ENCODE measurements at places on chromosomes 4 and X.

DNA sequence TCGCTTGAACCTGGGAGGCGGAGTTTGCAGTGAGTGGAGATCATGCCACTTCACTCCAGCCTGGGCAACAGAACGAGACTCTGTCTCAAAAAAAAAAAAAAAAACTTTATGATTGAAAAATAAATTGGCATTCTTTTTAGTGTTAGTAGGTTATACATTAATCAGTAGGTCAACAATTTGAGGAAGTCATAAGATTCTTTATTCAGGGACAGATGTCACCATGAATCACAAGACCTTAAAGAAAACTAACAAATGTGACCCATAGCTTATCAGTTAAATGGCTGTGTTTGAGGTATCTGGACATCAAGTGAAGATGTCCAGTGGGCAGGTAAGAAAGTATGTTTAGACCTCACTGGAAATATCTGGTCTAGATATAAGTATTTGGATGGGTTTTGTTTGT is 9.3 kb upstream of the PRMT9 start:
- DNase-seq: no peak

- DNase-seq: no peak
Measured at GRCh38 chrX:110321081-110321480, 3.2 kb upstream of the AMMECR1 start.

- DNase-seq: no peak
Measured at GRCh38 chr4:150418757-150419410, 163.1 kb upstream of the MAB21L2 start.

DNA sequence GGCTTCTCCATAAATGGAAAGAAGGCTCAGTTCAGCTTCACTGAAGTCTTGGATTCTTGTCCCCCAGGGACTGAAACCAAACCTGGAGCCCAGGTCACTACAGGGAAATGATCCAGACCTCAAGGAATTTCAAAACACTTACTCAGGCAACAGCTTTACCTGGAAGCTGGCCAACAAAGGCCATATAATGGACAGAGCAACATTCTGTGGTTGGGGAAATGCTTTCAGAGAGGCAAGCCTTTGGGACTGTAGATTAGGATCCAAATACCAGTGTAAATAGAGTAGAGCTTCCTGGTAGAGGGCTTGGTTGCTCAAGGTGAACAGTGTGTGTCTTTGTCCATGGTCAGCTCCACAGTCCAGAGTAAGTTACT is 57.0 kb upstream of the PROM1 start:
- DNase-seq: no peak

DNA sequence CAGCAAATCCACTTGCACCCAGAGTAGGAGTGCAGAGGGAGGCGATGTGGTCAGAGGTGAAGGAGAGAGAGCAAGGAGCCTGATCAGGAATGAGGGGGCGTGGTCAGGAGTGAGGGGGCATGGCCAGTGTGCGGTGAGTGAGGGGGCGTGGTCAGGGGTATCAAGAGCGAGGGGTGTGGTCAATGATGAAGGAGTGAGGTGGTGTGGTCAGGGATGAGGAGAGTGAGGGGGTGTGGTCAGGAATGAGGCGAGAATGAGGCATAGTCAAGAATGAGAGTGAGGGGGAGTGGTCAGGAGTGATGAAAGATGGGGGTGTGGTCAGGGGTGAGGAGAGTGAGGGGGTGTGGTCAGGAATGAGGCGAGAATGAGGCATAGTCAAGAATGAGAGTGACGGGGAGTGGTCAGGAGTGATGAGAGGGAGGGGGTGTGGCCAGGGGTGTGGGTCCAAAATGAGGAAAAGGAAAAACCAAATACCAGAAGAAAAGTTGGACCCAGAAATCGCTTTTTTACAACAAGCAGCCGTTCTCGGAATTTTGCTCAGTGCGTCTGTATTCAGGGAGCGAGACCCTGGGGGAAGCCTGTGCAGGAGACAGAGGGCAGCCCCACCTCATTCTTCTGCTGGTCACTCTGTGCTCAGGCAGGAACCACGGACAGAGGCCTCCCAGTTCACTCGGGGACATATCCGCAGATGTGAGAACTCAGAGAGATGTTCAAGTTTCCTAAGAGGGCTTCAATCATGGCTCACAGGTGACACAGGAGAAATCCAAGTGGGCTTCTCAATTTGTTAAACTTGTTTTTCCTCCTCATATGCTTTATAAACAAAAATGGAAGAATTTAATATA is 47.5 kb downstream of the MAGEA1 start:
- no peak for DNase-seq

DNA sequence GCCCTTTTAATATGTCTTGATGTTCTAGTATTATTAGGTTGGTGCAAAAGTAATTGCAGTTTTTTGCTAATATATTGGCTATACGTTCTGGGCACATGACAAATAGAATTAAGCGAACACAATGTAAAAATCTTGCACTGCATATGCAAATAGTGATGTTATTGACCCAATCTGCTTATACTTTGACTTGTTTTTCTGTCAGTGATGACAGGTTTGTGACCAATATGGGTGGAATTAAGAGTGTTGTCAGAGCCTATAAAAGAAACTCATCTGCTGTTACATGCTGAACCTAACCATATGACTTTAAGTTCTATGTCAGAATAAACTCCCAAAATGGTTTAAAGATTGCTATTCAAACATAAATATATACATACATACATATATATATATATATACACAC is 30.7 kb upstream of the HPGD start:
- DNase-seq: no peak

DNA sequence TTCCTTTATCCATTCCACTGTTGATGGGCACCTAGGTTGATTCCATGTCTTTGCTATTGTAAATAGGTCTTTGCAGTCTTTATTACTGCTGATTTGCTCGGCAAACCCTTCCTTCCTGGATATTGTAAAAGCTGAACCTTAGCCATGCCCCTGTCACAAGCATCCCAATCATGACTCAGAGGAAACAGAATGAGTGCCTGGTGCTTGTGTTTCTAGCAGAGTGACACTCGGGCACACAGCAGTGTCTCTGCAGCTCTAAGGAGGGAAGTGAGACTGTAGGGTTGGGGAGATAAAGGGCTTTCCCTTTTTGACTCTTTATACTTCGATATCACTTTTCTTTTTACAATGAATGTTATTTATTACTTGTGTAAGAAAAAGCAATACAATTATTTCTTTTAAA is 83.3 kb downstream of the AKAP4 start:
- no peak for DNase-seq

DNA sequence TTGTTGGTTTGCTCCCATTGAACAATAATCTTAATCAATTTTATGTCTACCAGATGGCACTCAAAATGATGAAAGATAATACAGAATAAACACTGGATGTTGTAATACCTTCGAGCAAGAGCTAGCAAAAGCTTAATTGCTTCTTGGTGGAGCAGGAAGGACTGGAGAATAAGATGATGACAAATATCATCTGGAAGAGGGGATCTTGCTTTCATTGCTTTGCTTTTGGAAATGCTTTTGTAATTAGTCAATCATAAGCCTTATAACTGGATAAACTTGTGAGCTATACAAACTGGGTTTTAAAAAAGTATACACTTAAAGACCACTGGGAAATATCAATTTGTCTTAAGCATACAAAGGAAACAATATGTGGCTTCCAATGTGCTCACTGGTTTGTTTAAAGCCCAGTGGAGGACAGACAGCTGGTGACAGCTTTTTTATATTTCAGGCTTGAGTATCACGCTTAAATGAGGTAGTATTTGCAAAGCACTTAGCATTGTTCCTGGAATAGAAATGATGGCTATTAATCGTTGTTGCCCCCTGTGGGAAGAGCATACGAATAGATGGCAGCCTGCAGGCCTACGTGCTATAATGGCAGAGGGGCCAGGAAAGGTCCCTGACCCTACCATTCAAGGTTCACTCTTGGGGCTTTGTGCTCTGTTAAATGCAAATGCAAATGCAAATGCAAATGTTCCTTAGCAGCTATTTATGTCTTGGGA is 61.2 kb downstream of the TMEM150C start:
- no peak for DNase-seq

- no peak for DNase-seq
Measured at GRCh38 chr4:95061220-95061619, 303.5 kb downstream of the BMPR1B start.

GRCh38 chrX:118468122-118468521 is 27.5 kb upstream of the DOCK11 start:
- DNase-seq: no peak

- no peak for DNase-seq
Measured at GRCh38 chr4:158781963-158782362, 13.1 kb downstream of the FNIP2 start.

DNA sequence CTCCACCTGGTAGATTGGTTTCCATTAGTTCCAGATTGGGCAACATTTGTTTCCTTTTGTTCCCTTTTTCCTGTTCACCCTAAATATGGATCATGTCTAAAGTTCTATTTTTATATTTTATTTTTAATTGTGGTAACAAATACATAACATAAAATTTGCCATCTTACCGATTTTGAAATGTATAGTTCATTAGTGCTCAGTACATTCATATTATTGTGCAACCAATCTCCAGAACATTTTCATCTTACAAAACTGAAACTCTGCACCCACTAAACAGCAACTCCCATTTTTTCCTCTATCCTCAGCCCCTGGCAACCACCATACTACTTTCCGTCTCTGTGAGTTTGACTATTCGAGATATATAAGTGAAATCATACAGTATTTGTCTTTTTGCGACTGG is 14.2 kb upstream of the RPS6KA3 start:
- no peak for DNase-seq

DNA sequence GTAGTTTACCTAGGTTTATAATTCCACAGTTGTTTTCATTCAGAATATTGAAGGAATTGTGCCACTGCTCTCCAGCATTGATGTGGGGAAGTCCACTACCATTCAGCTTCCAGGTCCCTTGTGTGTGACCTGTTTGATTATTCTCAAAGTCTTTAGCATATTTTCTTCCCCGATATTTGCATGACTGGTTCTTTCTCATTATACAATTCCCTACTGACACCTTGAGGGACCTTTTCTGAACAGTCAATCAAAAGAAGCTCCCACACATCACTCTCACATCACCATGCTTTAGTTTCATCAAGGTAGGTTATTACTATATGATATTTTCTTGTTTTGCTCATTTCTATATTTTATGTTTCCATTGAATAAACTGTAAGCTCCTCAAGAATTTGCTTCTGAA is 44.1 kb downstream of the SLC39A8 start:
- no peak for DNase-seq

GRCh38 chr4:90403781-90404180 is 276.6 kb downstream of the CCSER1 start:
- DNase-seq: no peak

- no peak for DNase-seq
Measured at GRCh38 chr4:119721878-119722277, 93.3 kb upstream of the PDE5A start.

DNA sequence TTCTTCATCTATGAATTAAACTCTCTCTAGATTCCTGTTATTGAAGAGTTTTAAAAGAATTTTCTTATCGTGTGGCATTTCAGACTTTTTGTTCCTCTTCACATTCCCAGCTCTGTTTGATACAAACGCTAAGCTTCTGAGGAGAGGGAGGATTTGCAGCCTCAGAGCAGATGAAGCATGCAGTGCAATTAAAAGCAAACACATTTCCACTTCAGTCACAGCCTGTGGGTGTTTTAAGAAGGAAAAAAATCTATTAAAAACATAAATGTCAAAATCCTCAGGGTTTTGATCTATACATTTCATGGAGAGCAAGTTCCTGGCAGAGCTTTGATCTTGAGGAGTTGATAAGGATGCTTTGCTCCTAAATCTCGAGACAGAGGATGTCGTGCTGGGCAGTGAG is 442.4 kb upstream of the BOD1L1 start:
- DNase-seq: no peak

DNA sequence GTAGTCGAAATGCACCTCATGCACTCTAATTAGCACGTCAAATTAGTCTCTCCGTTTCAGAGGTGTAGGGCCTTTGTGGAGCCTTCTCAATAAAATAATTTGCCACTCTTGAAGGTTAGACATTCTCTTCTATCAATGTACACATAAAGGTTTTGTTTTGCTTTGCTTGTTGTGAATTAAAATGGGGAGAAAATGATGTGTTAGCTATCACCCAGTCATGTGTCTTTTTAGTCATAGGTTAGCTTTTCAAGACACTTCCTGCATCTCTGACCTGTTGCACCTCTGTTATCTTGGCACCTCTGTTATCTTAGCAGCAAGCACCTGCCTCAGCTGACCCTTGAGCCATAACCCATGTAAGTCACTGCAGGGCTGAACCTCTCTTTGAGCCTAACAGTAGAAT is 936 bp downstream of the TMEM144 start:
- no peak for DNase-seq

DNA sequence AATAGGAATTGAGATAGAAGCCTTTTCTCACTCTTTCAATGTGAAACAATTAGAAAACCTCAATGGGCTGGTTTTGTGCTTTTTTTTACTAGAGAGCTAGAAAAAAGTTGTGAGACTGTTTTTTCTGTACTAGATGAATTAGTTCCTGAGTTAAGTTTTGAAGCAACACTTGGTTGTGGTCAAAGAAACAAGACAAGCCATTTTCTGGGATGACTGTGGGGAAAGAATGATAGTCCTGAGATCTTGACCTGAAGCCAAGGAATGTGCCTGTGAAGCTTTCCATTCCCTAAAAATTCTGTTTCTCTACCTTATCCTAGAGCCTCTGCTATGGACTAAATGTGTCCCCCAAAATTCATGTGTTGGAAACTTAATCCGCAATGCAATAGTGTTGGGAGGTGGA is 157.8 kb upstream of the TLL1 start:
- DNase-seq: no peak

GRCh38 chr4:12897954-12898353 is 586.2 kb downstream of the RAB28 start:
- no peak for DNase-seq

DNA sequence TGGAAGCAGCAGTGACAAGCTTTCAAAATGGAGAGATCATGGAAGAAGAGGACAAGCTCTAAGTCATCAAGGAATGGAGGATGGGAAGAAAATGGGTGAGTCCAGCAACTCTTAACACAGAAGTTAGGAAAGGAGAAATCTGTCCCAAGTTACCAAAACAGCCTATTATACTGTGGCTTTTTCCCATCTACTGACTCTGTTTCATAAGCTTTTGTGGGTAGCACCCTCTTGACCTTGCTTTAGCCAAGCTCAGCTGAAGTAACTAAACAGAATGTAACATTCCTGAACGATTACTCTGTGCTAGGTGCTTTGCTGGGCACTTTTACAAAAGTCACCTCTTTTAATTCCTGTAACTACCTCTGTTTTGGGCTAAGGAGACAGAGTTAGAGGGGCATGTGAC is 54.9 kb downstream of the MAP7D2 start:
- no peak for DNase-seq
